ENCODE measurements at places on chromosomes 7 and 10.

DNA sequence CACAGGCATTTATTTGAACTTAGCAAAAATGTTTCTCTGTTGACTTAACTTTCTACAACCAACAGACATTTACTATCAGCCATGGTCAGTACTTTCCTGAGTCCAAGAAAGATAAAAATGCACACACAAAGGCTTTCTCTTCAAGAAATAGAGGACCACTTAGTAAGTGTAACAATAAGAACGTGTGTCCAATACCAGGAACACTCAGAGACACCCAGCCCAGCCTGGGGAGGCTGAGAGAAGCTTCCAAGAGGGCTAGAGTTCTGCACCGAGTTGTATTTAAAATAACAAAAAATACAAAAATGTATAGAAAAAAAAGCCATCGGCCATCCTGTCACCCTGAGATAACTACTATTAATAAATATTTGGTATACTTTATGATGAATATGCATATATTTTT, 35.8 kb downstream of the VSTM4 start:
- DNase-seq: no peak

GRCh38 chr7:75584354-75584753, 92.2 kb downstream of the SPDYE5 start:
- no peak for DNase-seq

GRCh38 chr7:64687249-64687648, 21.3 kb downstream of the ZNF107 start:
- DNase-seq: no peak

- peak; percentile 33 for DNase-seq
These were observed 94.7 kb upstream of the ZMIZ1 start for GRCh38 chr10:78973901-78974616.

GRCh38 chr10:31353574-31353973, 34.6 kb downstream of the ZEB1 start:
- DNase-seq: peak; percentile 22

- DNase-seq: no peak
These were observed 13.9 kb downstream of the PAX2 start for GRCh38 chr10:100759331-100759730.

DNA sequence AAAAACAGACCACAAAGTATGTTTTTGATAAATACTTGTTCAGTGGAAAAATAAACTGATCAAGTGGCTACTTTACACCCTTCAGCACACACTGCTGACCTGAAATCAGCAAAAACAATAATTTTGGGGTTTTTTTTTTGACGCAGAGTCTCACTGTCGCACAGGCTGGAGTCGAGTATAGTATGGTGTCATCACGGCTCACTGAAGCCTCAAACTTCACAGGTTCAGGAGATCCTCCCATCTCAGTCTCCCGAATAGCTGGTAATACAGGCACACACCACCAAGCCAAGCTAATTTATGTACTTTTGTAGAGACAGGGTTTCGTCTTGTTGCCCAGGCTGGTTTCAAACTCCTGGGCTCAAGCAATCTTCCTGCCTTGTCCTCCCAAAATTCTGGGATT, 30.6 kb downstream of the TARP start:
- no peak for DNase-seq

GRCh38 chr10:122454071-122454470, 382 bp upstream of the ARMS2 start:
- no peak for DNase-seq

- DNase-seq: no peak
These were observed 19.4 kb upstream of the GATA3 start for GRCh38 chr10:8035006-8035640.

DNA sequence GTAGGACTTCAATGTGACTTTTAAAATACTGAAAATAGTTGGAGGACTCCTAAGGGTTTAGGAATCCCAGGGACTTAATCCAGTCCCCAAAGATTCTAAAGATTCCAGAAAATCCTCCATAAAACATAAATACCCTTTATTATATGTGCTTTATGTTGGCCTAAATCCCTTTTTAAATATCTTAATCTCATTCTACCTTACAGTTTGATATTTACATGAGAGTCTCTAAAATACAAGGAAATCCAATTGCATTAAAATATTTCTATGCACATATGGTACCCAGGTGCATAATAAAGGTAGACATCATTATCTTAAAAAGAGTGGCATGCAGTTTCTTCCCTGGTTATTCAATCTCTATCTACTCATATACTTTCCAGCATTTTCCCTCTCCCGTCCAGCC, 51.8 kb downstream of the BPGM start:
- no peak for DNase-seq

GRCh38 chr10:115094416-115095140, 1.4 kb downstream of the ATRNL1 start:
- DNase-seq: no peak

GRCh38 chr10:14717552-14717951, 57.1 kb downstream of the FAM107B start:
- no peak for DNase-seq

- peak; percentile 1 for DNase-seq
These were observed 14.8 kb downstream of the WDR86 start for GRCh38 chr7:151395036-151395367.

GRCh38 chr10:63431962-63432797, 33.6 kb downstream of the JMJD1C start:
- no peak for DNase-seq

DNA sequence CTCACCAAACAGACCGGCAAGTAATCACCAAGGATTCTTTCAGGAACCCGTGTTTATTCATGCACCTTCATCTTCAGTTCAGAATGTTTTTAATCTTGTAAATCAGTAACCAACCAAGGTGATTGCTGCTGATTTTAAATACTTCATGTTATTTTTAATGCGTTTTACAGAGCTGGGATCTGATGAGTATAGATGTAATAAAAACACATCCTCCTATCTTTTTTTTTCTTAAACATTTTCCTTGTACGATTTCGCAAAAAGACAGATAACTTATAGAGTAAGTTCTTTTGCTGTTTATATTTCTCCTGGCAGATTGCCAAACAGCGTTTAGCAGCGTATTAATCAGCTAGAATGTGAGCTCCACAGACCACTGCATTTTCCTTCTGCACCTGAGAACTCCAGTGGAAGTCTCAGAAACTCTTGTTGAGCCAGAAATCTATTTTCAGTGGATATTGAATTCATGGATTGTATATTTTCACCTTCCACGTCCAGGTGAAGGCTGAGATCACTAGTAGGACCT, 397.8 kb upstream of the NRP1 start:
- no peak for DNase-seq

- no peak for DNase-seq
These were observed 442.5 kb downstream of the RPS24 start for GRCh38 chr10:78476156-78476555.

DNA sequence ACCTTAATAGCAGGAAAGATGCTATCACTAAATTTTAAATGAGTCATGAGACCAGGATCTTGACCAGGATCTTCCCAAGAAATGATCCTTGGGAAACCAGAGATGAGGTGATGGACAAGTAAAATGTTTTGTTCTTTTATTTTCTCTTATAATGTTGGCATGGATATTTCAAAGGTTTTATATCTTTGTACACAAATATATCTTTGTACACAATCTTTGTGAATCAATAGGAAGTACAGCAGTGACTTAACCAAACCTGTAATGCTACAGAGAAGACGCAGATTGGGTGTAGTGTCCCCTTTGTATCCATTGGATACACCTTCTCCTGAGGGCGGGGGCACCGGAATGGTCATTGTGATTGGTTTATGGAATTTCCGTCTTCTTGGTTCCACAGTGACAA, 180.1 kb upstream of the CCDC6 start:
- no peak for DNase-seq

- DNase-seq: no peak
These were observed 6.3 kb upstream of the OPN1SW start for GRCh38 chr7:128781851-128782250.

DNA sequence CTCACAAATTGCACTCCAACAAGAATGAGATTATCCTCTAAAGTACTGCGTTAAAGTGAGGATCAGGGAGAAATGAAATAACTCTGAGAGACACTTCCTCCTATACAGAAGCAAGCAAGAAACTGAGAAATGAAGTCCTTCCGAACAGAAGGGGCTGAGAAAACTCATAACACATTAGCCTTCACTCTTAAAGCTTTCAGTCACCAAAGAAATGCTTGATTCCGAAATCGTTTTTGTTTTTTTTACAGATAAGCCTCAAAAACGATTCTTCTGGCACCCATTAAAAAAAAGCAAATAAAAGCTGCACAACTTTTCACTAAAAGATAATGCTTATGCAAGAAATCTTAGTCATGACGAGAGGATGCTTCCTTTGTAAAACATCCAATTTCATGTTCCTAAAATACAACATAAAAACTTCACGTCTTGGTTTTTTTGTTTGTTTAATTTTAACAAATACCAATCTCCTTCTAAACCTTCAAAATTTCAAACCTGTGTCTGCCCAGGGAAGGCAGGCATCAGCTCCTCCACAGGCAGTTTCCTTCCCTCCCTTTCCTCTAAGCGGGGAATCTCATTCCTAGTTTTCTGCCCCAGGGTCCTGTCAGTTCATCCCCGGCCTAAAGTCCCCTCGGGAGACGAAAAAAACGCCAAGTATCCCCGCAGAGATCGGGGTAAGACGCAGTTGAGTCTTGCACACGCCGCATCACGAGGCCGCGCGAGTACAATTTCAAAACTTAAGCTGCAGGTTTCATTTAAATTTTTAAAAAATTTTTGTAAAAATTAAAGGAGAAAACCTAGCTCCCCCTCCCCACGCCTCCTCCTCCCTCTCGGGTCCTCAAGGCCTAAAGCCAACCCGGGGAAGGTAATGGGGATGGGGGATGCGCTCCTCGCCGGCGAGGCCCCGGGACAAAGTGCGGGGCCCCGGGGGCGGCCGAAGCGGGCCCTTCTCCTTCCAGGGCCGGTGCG, 1.1 kb downstream of the BAZ1B start:
- peak; percentile 36 for DNase-seq

GRCh38 chr7:104967595-104967994, 46.4 kb upstream of the KMT2E start:
- DNase-seq: no peak

GRCh38 chr10:48496105-48496830, 108.6 kb downstream of the ARHGAP22 start:
- no peak for DNase-seq

DNA sequence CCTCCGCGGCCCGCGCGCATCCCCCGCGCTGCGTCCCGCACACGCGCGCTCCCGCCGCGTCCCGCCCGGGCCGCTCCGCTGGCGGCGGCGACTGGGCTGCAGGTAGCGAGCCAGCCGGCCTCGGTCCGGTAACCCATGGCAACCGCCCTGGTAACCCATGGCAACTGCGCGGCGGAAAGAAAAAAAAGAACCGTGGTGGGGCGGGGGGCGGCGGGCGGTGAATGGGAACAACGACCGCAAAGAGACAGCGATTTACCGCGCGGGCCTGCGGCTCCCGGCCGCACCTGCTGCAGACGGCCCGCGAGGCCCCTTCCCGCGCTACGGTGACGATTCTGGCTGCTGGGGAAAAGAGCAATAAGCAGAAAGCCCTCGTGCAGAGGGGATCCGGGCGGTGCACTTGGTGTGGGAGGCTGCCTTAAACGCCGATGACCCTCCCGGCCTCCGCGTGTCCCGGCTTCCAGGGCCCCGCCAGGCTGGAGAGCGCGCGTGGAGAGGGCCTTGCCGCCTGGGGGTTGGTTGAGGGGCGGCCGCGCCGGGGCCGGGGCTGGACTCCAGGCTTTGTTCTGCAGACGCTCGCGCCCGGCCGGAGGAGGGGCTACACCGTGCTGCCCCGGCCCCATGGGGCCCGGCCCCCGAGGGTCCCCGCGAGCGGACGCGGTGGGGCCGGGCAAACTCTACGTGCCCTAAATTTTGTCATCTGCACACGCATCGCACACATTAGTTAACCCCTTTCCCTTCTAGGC, 84.7 kb downstream of the SNX10 start:
- DNase-seq: no peak

GRCh38 chr7:137399827-137400823, 56.6 kb upstream of the PTN start:
- no peak for DNase-seq

DNA sequence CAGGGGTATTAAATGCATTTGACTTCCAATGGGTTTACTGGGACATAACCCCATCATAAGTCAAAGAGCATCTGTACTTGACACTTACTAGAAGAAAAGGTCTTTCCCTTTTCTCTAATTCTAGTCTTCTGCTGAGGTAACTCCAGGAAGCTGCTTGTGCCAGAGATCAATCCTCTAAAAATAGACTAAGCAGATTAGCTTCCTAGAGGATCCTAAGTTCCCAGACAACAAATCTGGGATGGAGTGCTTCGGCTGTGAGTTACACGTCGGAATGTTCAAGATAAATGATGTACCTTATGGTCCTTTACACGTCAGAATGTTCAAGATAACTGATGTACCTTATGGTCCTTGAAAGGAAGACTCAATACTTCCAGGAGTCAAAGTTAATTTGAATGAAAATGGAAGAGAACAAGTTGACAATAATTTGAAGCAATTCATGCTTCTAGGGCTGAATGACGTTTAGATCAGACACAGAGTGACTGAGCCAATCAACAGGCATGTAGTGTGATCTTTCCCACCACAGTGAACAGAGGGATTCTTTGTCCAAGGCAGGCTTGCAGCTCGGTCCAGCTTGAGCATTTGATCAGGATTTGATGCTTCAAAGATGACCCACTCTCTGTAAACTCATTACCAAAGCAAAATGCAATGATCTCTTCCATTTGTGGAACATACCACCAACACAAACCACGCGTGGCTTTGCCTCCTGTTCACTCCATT, 63.8 kb downstream of the SLC37A3 start:
- DNase-seq: no peak

DNA sequence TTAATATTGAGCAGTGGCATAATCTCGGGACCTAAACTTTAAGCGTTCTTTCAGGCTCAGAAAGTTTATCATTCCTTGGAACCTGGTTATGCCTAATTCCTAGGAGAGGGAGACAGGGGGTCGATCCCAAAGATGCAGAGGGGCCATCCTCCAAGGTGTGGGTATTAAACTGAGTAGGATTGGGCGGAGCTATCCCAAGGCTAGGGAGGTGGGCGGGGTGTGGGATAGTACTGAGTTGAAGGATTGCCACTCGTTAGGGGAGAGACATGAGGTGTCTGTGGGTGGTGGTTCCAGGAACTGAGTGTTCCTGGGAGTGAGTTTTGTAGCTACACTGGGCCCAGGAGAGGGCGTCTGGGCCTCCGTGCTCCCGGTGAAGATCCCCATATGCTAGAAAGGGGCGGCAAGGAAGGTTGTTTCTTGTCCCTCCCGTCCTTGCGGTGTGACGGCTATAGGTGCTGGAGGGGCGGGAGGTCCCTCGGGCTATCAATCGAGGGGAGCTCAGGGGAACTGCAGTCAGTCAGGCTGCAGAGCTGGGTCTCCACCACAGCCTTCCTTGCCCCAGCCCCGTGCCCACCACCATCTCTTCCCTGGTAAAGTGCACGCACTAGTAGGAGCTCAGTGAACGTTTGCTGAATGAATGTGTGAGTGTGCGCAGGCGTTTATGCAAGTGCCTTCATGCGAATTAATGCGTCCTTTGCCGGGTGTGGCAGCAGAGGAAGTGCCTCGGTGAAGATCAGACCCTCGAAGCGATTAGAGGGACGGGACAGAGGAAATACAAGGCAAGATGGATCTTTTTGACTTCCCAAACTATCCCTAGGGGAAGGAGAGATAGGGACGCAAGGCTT, 3.0 kb upstream of the HMX2 start:
- peak; percentile 86 for DNase-seq
